ENCODE measurements at places on chromosomes 2 and 18.

- no peak for DNase-seq
Observed at GRCh38 chr2:42788-43187, 3.5 kb downstream of the FAM110C start.

GRCh38 chr2:106197878-106198277, 3.8 kb upstream of the UXS1 start:
- peak; percentile 98 for DNase-seq

DNA sequence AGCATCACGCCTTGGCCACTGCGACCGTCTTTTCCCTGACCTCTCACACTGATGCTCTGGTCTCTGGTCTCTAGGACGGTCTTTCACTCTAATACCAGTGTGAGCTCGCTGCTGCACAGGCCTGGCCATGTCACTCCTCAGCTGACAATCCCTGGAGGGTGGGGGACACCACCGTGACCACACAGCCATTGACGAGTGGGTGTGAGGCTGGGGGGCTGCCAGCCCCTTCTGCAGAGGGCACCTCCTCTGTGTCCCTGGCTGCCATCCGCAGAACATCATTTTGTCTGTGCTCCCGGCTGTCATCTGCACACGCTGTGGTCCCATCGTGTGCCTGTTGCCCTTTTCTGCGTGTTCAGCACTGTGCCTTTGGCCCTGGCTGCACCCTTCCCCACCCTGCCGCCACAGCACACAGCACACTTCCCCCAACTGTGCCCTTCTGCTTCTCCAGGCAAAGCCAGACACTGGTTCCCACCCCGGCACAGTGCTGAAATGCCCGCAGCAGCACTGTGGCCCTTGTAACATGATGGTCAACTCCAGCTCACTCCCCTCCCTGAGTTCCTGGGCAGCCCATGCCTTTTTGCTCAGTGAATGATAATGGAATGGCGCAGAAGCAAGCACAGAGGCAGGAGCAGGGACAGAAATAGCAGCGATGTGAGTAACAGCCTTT, 30.4 kb upstream of the INHBB start:
- no peak for DNase-seq

DNA sequence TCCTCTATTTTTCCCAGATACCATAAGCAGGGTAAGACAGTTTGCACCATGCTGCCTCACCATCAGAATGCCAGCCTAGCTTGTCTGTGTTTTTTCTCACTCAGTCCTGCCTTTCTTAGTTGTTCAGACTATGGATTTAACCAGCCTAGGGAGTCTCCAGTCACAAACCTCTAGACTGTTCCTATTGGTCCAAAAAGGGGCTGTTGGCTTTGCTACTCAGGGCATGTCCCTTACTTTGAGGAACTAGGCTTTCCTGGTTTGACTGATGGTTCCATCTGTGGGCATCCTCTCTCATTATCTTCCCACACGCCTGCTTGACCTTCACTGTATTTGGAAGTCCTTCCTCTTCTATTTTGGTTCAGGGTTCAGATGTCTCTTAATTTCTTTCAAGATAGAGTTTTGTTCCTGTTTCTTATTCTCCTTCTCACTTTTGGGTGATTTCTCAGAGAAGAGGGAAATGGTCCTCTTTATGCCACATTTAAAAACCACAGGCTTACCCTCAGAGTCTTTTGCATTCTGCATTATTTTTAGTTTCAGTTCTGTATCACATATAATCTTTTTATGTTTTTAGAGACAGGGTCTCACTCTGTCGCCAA, 31.3 kb upstream of the TMEM131 start:
- no peak for DNase-seq

DNA sequence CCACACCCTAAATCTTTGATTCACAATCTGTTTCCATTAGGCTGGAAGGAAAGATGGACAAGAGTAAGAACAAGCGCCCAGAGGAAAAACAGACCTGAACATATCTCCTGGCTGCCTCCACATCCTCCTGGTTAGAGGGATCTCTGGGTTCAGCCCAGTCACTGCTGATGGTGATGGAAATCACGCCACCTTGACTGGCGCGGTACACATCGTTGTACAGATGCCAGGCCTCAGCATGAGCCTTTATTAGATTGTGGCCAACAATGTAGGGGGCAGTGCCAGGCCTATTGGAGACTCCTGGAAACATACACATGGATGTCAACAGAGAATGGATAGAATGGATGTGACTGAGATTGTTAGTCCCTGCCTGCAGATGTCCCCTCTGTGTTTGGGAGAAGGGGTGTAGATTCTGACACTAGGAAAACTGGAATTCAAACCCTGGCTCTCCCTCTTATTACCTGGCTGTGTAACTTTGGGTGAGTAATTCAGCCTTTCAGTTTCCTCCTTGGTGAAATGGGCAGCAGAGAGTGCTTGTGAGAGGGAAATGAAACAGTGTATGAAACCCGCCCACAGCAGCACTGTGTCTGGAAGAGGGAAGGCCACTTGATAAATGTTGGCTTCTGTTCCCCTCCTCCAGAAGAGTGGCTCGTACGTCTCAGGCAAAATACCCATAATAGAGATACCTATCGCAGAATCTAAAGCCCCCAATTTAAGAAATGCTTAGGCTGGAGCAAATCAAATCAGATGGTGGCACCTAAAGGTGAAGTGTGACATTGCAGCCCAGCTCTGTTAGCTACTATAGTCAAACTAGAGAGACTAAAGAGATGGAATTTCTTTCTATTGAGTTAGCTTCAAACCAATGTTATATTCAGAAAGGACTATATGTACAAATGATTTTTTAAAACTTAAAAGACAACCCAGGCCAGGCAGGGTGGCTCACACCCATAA, 36.2 kb downstream of the LCT start:
- DNase-seq: no peak

- no peak for DNase-seq
Observed at GRCh38 chr2:150255528-150255927, 231.9 kb downstream of the RND3 start.

DNA sequence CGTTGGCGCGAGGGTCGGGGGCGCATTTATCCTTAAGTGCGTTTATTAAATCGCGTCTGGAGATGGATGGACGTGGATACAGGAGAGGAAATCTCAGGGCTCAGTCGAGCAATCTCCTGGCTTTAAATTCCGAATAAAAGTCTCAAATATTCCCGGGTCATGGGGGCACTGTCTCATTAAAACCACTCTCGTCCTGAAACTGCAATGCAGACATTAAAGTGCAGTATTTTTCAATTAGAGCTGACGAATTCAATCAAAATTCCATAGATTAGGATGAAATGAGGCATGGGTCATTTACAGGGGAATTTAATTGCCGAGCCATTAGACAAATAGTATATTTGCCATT, 10.7 kb upstream of the GBX2 start:
- DNase-seq: peak; percentile 56

DNA sequence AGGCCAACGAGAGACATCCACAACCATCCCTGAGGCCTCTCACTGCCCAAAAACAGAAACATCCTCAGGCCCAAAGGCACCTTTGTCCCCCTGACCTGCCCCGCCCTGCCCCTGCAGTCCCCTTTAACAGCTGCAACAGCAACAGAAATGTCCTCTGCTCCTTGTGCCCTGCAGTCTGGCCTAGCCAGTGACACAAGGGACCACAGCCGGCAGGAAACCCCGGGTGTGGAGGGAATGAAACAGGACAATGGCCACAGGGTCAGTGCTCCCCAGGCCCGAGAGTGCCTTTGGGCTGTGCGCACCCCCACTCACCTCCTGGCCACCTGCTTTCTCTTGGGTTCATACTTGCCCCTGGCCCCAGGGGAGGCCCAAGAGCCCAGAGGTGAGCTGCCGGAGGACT, 35.6 kb downstream of the SNED1 start:
- no peak for DNase-seq

GRCh38 chr2:136110526-136110925, 7.4 kb downstream of the CXCR4 start:
- DNase-seq: no peak

DNA sequence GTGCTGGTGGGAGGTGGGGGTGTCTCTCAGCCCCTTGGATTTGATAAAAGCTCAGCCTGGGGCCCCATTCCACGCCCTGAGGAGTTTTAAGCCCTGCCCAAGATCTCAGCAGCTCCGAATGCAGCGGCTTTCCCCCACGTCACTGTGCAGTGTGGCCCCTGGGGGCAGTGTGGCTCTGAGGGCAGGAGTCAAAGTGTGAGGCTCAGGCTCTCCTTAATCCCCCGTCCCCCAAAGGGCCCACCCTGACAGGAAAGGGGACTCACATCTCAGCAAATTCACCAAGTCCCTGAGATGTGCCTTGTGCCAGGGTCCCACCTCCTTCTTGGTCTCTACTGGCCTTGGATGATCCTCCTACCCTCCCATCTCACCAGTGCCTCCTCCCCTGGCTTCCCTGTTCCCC, 25.2 kb downstream of the NPPC start:
- no peak for DNase-seq

- DNase-seq: no peak
Observed at GRCh38 chr2:234898534-234899053, 53.2 kb upstream of the SH3BP4 start.

GRCh38 chr2:27408601-27409320, 630 bp downstream of the PPM1G start:
- peak; percentile 44 for DNase-seq

DNA sequence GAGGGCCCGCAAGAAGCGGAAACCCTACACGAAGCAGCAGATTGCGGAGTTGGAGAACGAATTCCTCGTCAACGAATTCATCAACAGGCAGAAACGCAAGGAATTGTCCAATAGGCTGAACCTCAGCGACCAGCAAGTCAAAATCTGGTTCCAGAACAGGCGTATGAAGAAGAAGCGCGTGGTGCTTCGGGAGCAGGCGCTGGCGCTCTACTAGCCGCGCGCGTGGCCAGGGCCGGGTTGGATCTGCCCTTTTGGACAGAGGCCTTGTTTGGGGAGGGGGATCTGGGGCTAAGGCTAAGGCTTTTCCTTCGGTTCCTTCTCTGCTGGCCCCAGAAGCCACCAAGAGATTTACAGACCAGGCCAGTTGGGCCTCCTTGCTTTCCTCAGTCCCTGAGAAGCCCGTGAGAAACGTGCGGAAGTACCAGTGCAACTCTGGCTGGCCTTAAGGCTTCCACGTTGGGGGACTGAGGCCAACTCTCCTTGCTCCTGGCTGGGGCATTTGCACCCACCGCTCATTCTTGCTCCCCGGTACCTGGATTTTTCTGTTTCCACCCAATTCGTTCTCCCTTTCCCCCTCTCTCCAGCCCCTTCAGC, 1.0 kb downstream of the HOXD12 start:
- DNase-seq: no peak

DNA sequence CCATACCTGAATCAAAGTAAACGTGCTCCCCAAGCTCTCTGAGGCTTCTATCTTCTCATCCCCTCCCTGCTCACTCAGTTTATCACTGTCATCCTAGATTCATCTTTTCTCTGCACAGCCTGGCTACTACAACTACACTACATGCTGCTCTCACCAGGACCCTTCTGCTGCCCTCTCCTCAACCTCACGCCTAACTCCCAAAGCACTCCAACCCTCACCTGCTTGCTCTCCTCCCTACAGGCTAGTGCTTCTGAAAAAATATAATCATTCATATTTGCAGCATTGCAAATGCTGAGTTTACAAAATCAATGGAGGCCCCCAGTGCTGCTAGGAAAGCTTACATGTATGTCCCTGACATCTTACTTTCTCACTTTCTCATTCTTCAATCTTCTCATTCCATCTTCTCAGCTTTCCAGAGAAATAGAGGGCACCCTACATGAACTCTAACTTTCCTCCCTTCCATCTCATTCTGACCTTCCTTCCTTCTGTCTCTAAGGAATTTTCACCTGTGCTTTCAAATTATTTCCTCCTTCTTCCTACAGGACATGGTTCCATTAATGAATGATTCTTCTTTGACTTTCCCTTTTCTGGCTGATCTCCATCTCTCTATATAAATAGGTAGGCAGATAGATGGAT, 36.3 kb downstream of the EVA1A start:
- no peak for DNase-seq

DNA sequence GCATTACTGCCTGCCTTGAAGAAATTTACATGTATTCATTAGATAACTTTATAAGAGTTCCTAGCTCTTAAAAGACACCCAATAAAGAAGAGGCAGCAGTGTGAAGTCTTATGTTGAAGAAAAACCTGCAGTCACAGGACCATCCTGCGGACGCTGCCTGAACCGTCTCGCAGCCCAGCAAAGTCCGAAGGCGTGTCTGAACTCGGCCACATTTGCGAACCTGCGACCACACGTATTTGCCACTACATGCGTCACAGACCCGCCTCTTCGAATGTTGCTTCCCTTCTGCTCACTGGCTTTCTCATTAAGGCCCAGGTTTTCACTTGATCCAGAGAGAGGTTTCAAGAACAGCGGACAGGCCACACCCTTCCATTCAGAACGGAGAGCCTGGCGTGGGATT, 41.2 kb downstream of the CNGA3 start:
- DNase-seq: no peak

GRCh38 chr2:1769703-1770422, 25.5 kb upstream of the PXDN start:
- DNase-seq: peak; percentile 72

- DNase-seq: peak; percentile 79
Observed at GRCh38 chr18:3593381-3593903, 143.5 kb downstream of the TGIF1 start.

Measured in ACHN (cell line).